ENCODE measurements at places on chromosomes 11 and 22. TPM values are rescaled to one million over a fixed set of nuclear protein-coding genes. Genes with fewer than 3 reads are reported as not detected.

The HTR3A gene
- 0.41 TPM for total RNA-seq

The GVQW3 gene
- 1.6 TPM for total RNA-seq

The ATG16L2 gene
- 61.3 TPM for total RNA-seq

The KRTAP5-11 gene
- total RNA-seq = not detected

The GAB4 gene
- total RNA-seq = not detected

The PRDM10 gene
- 22.4 TPM for total RNA-seq

The SLC35F2 gene
- total RNA-seq = 29.2 TPM

The CCDC73 gene
- not detected for total RNA-seq

The FAM83F gene
- total RNA-seq = 31.8 TPM

The CNGA4 gene
- not detected for total RNA-seq

The MRGPRX3 gene
- total RNA-seq = not detected

The SHANK3 gene
- 2.7 TPM for total RNA-seq

The GTF2H1 gene
- total RNA-seq = 46.6 TPM

The ACCS gene
- 36.4 TPM for total RNA-seq

The RPS3 gene
- total RNA-seq = 492 TPM

The GLB1L3 gene
- total RNA-seq = not detected

The SUSD2 gene
- 3.2 TPM for total RNA-seq

Measured in transverse colon (tissue), 4 donors.